ENCODE measurements at places on chromosomes 3 and 15.

GRCh38 chr3:170584585-170585007, 1.3 kb downstream of the SLC7A14 start:
- DNase-seq, result peak; percentile 63

- DNase-seq, result peak; percentile 35
These were observed 12.4 kb upstream of the IREB2 start for GRCh38 chr15:78425643-78426042.

- no peak for DNase-seq
These were observed 167.2 kb downstream of the POLR2M start for GRCh38 chr15:57873564-57874209.

DNA sequence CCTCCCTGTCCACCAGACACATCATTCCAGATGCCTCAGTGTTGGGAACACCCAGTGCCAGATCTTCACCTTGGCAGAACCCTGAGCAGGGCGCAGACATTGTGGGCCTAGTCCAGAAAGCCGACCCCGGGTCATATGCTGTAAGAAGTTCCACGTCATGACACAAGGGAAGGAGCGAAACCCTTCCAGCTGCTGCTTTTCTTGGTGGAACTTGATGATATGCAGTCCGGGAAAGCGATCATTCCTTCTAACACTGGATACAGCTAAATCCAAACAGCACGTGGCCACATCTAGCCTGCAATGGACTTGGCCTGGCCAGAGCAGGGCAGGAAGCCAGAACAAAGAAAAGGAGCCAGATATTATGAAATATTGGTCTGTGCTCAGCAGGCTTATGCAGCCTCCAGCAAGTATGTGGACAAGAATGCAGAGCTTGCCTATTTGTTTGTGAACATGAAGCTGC, 22.0 kb downstream of the GASK1A start:
- DNase-seq, result no peak

DNA sequence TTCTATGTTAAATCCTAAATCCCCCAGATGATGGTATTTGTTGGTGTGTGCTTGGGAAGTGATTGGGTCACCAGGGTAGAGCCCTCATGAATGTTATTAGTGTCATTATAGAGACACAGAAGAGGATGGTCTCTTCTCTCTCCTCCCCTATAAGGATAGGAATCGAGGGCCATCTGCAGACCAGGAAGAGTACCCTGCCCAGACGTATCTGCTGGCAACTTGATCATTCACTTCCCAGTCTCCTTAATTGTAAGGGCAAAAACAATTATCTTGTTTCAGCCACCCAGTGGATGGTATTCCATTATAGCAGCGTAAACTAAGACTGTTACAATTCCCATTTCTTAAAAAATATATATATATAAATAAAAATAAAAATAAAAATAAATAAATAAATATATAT, 892.2 kb downstream of the SI start:
- DNase-seq, result no peak

- no peak for DNase-seq
These were observed 35.3 kb upstream of the PLSCR2 start for GRCh38 chr3:146504498-146505197.

GRCh38 chr3:87436781-87437543, 160.6 kb upstream of the POU1F1 start:
- no peak for DNase-seq

DNA sequence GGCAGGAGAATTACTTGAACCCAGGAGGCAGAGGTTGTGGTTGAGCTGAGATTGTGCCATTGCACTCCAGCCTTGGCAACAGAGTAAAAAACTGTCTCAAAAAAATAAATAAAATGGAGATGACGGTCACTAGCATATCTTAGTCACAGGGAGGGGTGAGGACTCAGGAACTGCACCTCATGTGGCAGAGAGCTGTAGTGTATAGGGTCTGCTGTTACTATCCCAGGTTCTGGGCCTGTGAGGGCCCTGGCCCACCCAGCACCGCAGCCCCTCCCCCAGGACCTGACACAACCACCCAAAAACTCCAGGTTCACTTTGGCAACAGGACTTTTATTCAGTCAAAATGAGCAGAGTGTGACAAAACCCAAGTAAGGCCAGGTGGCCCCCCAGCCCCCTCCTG, 22.3 kb downstream of the RNU5B-1 start:
- no peak for DNase-seq

GRCh38 chr3:173275740-173276139, 121.8 kb upstream of the NLGN1 start:
- DNase-seq, result peak; percentile 11

DNA sequence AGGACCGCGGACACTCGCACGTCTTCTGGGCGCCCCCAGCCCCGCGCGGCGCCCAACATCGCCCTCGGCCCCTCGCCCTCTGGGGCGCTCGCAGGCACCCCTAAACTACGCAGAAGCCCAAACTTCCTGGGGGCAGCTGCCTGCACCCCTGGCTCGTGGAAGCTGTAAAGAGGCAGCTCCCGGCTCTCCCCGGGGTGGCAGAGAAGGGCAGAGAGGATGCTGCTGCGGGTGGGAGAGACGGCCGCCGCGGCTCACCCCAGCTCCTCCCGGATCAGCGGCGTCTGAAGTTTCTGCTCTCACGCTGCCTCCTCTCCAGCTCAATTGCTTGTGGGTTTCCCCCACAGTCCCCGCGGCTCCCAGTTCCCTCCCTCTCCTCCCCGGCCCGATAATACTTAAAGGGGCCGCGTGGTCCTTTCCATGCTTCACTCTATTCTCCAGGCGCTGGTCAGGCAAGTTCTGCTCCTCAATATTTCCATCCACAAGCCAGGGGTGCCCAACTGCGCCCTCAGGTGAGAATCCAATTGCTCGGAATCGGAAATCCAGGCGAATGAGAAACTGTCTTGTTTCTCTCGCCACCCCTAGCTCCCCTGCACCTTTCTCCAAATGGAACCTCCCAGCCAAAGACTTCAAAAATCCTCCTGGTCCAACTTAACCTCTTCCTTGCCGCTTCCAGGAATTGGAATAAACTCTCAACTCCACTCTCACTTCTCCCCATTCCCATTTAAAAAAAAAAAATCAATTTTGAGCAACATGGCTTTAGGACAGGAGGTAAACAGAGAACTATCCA, 748.5 kb downstream of the ROBO1 start:
- no peak for DNase-seq

- DNase-seq, result no peak
These were observed 38.3 kb upstream of the INO80 start for GRCh38 chr15:41154412-41154811.

GRCh38 chr3:64238971-64239667, 13.9 kb upstream of the PRICKLE2 start:
- no peak for DNase-seq

- no peak for DNase-seq
These were observed 21.9 kb upstream of the PLSCR2 start for GRCh38 chr3:146491303-146491702.

- no peak for DNase-seq
These were observed 93.6 kb downstream of the BOC start for GRCh38 chr3:113304856-113305540.

DNA sequence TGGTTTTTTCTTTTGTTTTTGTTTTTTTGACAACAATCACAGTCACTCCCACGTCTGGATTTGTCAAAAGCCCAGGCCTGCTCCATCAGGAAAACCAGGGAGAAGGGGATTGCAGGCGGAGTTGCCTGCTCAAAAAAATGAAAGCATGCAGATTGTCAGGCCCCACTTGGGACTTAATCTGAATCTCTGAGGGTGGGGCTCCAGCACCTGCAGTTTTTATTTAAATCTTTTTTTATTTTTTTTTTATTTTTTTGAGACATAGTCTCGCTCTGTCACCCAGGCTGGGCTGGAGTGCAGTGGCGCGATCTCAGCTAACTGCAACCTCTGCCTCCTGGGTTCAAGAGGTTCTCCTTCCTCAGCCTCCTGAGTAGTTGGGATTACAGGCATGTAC, 140.9 kb downstream of the FOXP1 start:
- no peak for DNase-seq

DNA sequence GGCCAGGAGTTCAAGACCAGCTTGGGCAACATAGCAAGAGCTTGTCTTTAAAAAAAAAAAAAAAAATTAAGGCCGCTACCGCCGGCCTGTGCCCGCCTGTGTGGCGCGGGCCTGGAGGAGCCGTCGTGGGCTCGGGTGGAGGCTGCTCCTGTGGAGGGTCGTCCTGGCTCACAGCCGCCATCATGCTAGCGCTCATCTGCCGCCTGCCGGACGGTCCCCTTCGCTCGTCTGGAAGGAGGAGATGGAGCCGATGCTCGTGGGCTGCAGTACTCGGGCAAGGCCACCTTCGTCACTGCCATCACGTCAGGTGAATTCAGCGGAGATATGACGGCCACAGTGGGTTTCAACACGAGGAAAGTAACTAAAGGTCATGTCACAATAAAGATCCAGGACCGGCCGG, 37.4 kb downstream of the TFRC start:
- no peak for DNase-seq

- DNase-seq, result no peak
These were observed 28.2 kb upstream of the OR4F6 start for GRCh38 chr15:101775136-101775535.

DNA sequence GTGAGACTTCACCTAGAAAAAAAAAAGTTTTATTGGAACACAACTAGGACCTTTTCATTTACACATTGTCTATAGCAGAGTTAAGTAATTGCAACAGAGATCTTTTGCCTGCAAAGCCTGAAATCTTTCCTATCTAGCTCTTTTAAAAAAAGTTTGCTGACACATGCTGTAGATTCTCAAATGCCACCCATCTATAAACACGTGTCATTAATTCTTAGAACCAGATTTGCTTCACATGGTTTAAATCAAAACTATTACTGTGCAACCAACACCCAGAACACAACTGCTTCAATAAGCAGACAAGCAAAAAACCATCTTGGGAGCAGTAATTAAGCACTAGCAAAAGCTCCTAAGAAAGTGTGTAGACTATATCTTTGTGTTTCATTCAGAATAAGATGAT, 55.0 kb downstream of the OXSM start:
- DNase-seq, result no peak

- DNase-seq, result no peak
These were observed 217.2 kb upstream of the CFAP20DC start for GRCh38 chr3:59267021-59267420.

- no peak for DNase-seq
These were observed 33.2 kb downstream of the CBLB start for GRCh38 chr3:105835606-105836005.

DNA sequence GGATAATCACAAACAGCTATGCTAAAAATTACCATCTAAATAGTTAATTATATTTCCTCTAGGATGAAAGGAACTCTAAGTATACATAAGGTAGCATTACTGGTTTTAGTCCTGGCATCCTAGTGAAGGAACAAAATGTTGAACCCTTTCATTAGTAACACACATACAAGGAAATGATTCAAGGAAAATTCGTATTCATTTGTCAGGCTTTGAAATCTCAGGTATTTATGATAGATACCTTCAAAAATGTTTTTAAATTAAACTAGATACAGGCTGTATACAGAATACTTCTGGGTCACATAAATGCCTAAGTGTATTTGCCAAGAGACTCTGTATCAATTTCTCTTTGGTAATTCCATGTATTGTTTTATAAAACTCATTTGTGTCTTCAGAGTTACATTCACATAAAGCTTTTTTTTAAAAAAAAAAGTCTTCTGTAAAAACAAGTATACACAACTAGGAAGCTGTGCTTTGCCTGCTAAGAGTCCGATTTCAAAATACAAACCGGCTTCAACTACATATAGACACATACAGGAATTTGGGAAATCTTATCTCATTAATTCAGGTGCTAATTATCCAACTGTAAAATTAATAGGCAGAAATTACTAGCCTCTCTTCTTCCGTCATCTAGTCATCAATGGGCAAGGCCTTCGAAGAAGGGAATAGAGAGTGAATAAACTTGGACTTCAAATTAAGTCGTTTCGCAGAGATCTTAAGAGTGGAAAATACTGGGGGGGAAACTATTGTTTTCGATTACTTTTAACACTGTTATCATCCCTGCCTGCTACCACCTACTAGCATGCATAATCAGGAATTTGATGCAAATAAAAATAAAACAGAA, 1.3 kb downstream of the SECISBP2L start:
- DNase-seq, result no peak

DNA sequence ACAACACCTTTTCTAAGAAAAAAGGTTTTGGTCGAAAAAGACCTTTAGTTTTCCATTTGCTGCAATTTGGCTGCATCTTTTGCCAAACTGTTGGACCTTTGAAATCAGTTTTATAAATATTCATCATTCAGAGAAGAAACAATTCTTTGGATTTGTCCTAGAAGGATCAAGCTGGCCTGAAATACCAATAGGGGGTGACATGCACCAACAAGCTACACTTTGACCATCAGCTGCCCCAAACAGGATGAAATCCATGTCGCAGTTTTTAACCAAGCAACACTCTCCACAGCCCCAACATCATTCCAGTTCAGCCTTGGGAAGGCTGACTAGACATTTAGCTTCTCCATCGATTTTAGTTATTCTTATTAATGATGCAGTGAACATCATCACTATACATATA, 9.8 kb downstream of the RPL15 start:
- no peak for DNase-seq

DNA sequence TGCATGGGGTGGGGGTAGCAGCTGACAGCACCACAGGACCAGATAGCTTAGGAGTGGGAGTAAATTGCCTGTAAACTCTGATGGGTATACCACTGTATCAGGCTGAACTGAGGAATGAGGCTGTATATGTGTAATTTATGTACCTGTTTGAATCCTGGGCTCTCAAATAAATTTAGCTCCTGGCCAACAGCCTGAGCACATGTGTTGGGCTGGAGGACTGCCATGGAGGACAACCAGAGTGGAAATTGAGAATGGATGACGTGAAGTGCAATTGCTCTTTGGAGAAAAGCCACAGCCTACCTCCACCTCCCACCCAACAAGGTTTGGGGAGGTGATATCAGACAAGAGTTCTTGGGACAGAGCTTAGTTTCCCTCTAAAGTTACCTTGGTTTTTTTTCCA, 328.6 kb upstream of the PROK2 start:
- DNase-seq, result no peak

- no peak for DNase-seq
These were observed 59.7 kb downstream of the SENP2 start for GRCh38 chr3:185645596-185646381.

DNA sequence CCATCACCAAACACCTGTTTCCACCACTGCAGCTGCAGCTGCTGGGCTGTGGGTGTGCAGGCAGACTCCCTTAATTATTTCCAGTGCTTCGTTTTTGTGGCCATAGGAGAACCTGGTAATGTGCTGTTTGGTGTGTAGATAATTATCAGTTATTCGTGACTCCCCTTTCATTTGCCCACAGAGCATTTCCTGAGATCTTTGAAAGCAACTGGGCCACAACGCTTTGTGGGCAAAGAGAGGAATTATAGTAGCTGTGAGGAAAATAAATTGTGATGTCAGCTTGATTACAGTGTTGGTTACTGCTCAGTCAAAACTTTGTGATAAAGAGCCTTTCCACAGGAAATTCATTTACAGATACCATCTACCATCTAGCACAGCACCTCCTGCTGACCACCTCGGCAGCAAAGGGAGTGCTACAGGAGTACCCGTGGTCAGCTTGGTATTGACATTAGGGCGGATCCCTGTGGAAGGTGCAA, 193.3 kb upstream of the SLCO3A1 start:
- peak; percentile 79 for DNase-seq

DNA sequence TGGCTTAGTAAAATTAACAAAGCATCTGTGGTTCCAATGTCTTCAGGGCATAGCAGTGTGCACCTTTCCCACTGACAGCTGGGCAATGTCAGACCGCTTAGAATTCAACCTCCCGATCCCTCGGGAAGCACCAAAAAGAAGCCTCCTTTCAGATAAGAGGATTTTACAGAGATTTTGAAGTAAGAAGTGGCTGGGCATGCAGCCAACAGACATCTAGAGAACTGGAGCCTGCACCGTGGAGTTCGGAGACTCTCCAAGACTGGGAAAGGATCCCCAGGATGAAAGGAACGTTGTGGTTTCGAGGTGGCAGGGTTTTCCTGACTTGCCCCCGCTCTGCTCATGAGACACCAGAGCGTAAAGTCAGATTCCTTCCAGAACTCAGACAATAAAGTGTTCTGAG, 5.3 kb downstream of the FAM174B start:
- DNase-seq, result no peak
